ENCODE measurements at places on chromosomes 7 and 10.
A peak's percentile ranks its signal among the peaks of the same experiment; 100 is the strongest.

DNA sequence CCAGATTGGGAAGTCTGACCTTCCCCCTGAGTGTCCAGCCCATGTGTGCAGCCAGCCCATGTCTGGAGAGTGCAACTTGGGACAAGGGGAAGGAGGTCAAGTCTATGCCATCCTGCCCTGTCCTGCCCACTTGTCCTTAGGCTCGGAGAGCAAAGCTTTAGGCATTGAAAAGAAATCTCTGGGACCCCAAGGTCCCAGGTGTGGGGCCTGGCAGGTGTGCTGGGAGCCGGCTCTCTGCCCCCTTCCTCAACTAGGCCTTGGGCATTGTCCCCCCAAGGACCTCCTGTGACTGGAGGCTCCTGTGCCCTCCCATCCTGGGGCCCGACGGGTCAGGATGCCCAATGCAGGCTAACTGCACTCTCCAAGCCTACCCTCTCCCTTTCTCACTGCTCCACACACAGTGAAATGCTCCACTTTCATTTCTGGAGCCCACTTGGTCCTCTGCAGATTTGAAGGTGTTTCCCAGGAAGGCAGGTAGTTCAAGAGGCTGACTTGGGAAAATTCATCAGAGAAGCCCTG is 124.7 kb downstream of the PTPN20 start:
- DNase-seq, result no peak

DNA sequence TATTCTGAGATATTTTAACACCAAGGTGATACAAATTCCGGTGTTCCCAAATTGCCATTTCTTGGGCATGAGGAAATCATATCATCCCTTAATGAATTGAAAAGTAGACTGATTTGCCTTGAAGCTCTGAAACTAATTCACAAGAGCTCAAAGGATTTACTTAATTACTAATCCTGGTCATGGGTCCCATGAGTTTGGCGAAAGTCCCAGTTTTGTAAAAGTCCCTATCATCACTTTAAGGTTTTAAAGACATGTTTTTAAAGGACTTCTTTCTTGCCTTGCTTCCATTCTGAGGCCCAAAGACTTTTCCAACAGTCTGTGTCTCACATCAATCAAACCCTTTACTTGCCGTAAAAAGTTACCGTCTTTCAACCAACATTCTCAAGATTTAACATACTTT is 377.9 kb downstream of the DNAJB9 start:
- DNase-seq, result no peak

DNA sequence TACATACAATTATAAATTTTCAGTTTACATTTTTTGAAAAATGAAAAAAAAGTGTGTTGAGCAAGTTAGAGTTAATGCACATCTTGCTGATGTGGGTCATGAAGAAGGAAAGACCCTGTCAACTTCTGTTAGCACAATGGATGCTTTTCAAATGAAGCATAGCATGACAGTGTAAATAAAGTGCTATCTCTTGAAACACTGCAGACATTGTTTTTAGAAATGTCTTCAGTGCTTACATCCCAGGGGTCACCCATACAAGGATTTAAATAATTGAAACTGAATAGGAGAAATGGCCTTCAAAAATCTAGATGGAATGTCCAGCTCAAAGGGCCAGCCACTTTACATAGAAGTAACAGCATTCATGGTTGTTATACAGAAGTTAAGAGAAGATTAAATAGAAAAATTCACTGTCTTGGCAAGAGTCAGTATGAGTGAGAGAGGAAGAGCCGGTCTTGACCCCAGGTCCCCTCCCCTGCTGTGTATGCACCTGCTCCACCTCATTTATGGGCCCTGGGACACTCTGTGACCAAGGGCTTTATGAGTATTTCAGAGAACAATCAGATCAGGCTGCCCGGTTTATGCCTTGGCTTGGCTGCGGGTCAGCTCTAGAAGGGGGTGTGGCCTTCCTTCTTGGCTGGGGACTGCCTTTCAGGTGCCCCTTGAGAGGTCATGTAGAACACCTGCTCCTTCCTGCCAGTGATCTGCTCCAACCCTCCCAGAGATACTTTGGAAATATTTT is 237.7 kb upstream of the TMEM72 start:
- DNase-seq, result no peak

DNA sequence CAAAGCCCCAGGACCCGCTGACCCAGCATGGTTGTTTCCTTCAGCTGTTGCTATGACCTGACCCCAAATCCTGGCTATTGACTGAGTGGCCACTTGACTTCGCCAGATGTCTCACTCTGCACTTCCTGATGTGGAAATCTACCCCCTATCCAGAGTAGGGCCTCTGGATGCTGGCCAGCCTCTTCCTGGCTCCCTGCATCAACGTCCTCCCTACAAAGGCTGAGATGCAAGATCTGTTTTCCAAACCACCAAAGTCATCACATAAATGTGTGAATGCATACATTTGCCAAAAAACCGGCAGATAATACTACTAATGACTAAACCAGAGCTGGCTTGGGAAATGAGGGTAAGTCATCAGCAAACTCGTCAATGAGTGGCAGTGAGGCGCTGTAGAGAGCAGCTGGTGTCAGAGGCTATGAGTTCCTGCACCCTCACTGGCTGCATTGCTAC is 70.4 kb downstream of the PYROXD2 start:
- peak; percentile 82 for DNase-seq

- no peak for DNase-seq
Observed at GRCh38 chr10:44341886-44342285, 43.0 kb downstream of the CXCL12 start.

- no peak for DNase-seq
Observed at GRCh38 chr10:59435707-59436106, 73.4 kb upstream of the FAM13C start.

DNA sequence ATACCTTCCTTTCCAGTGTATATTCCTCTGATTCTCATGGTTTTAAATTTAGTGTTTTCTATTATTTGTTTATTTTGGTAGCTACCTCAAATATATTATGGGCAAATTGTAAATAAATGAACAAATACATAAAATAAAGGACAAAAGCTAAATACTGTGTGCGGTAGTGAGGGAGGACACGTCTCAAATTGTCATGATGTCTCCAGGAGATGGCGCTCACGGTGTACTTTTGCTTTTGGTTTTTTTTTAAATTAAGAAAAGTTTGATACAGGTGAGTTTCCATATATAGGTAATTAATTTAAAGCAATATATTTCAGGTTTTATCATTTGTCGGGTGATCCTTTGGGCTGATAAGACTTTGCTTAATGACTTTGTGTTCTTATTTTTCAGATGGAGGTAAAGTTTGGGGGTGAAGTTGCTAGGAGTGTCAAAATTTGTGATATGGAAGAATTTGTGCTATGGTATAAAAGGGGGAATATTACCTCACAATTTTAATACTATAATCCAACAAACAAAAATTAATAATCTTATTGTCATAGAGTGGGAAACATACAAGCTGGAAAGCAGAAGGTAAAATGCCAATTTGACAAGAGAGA is 68.4 kb upstream of the TMEM229A start:
- no peak for DNase-seq

GRCh38 chr7:32958046-32959025 is 1.1 kb downstream of the FKBP9 start:
- DNase-seq, result no peak

DNA sequence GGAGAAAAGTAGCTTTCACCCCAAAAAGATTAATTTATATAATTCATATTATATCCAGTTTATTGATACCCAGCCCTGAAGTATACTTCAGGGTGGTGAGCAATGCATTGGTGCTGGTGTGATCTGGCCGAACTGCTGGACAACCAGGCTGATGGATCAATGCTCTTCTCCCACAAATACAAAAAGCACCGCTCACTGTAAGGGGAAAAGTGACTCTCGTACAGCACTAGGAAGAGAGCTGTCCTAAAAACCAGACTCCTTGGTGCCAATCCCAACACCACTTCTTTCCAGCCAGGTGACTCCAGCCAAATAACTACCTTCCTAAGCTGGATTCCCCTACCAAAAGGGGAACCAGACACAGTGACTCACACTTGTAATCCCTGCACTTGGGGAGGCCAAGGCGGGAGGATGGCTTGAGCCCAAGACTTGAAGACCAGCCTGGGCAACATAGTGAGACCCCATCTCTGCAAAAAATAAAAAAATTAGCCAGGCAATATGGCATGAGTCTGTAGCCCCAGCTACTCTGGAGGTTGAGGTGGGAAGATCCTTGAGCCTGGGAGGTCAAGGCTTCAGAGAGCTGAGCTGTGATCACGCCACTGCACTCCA is 13.1 kb upstream of the TNPO3 start:
- DNase-seq, result no peak

DNA sequence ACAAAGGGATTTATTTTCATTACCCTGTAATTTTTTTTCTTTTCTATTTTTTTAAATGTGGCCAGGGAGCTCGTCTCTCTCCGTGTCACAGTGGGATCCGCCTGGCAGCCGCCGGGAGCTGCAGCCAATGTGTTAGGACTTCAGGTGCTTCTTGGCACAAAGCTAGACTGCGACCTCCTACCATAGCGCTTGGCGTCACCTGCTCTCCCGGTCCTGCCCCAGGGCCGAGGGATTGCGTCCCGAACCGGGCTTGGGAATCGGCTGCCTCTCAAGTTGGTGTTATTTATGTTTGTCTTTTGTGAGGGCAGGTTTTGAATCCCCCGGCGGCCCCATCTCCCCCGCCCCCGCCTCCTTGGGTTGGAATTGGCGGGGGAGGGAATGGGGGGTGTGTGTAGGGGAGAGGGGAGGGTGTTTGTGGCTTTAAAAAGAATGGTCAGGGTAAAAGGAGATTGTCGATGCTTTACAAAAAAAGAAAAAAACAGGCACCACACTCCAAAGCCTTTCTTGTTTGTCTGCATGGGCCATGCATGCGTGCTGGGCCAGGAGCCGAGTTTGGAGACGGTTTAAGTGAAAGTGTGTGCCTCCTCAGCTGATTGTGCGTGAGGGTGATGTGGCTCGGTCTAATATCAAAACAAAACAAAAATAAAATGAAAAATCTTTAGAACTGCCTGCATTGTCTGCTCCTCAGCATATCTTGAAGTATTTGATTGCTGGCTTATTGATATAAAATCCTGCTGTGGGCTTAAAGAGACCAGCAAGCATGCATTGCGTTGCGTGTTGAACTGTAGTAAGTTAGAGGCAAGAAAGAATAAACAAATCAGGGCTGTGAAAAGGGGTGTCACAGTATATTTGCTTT is 1.2 kb downstream of the PPP1R9A start:
- DNase-seq, result no peak

GRCh38 chr10:10530313-10530712 is 487.4 kb upstream of the CELF2 start:
- no peak for DNase-seq

DNA sequence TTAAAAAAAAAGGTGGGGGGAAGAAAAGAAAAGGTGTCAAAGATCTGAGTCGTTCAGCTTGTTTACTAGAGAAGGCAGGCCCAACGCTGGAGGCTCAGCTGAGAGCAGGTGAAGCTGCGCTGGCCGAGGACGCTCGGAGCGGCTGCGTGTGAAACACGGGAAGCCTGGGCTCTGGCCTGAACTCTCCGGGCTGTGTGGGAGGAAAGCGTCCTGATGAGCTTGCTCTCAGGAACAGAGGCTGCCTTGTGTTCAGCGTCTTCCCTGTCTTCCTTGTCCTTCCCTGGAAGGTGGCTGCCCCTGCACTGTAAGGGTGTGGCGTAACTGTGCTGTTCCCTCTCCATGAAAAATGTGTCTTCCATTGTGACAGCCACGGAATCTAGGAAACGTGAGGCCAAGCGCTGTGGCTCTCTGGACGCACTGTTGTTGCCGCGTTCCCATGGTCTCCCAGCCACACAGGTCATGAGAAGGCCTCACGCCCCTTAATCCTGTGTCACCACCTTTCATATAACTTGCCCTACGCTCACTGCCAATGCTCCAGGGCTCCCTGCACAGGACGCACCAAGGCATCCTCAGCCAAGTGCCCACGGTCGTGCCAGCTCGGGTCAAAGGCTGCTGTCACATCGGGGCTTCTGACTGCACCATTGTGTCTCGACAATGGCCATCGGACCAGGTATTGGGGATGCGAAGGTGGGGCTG is 15.8 kb downstream of the IL15RA start:
- DNase-seq, result no peak

- no peak for DNase-seq
Observed at GRCh38 chr7:83271212-83272099, 108.8 kb upstream of the PCLO start.

- DNase-seq, result no peak
Observed at GRCh38 chr7:44119829-44120380, 3.4 kb downstream of the POLD2 start.

DNA sequence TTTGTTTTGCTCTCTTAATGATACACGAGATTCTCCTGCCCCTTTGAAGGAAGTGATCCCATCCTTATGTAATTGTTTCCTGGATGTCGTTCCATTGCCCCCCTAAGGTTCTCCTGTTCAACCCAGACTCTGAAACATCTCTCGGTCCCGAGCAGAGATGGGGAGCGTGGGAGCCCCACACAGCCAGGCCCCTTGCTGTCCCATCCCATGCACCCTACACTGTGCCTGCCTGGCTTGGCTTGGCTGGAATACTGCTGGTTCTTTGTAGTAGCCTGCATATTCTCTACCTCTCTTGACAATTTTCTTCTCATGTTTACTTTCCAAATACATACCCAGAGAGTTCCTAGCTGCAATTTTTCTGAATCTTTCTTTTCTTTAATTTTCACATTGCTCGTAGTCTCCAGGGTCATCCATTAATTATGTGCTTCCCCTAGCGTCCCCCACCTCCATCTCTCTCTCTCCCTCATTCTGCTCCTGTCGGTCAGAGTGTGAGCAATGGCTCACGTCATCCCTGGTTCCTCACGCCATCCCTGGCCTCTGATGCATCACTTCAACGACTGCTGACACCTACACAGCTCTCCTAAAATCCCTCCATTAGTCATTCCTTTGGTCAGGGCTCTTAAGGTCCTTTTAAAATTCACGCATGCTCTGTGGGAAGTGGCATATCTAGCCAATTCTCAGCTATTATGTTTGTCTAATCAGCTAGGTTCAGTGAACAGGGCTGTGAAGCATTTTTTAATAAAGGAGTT is 32.5 kb upstream of the GPR158 start:
- no peak for DNase-seq

DNA sequence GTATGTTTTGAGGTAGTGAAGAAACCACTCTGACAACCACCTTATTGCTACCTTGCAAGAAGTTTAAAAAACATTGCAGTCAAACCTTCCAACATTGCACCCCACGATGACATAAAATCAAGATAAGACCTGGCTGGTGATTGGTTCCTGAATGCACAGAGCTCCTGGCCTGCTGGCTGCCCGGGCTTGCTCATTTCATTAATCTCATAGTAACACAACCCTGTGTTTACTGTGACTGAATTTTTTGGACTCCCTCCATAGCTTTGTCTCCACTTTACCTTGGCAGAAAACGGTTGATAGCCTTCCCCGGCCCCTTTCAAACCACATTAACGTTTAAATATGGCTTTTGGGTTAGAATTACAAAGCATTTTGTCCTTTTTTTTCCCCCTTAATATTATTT is 27.5 kb downstream of the VWA2 start:
- DNase-seq, result peak; percentile 61

- no peak for DNase-seq
Observed at GRCh38 chr7:118195837-118196474, 12.0 kb downstream of the LSM8 start.

- no peak for DNase-seq
Observed at GRCh38 chr7:87627634-87627994, 584 bp upstream of the RUNDC3B start.

DNA sequence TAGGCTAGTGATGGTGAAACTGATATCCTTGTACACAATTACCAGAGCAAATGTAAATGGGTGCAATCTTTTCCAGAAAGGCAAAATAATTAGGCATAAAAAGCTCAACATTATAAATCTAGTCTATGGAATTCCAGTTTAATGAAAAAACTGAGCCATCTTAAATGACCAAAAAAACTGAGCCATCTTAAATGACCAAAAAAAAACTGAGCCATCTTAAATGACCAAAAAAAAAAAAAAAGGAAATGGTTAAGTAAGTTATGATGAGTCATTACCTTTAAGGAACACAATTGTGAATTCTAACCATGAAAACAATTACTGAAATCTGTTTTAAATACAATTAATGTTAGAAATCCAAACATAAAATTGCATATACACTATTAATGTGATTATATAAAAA is 25.3 kb downstream of the USP6NL start:
- DNase-seq, result no peak
